Endothelial cell of coronary artery (primary cell): ENCODE measurements at places on chromosomes 12 and 14. TPM values are rescaled to one million over a fixed set of nuclear protein-coding genes. Genes with fewer than 3 reads are reported as not detected.

The PLA2G1B gene
- total RNA-seq: not detected in 2 replicates

The SIX6 gene
- not detected in 2 replicates for total RNA-seq

The FAM181A gene
- total RNA-seq: not detected in 2 replicates

The PZP gene
- total RNA-seq: 0.47 and 1.5 TPM in 2 replicates

The OR4E2 gene
- not detected in 2 replicates for total RNA-seq

The PELI2 gene
- 3.0 and 3.6 TPM in 2 replicates for total RNA-seq

The PTGER2 gene
- 1.4 TPM in 1 of 2 replicates, not detected in the other for total RNA-seq

The PMEL gene
- total RNA-seq: 0.19 and 0.27 TPM in 2 replicates

The OS9 gene
- total RNA-seq: 164 and 240 TPM in 2 replicates

The DEGS2 gene
- total RNA-seq: 0.09 TPM in 1 of 2 replicates, not detected in the other
